Cerebellar nuclear complex (tissue), 1 donor: ENCODE measurements at places on chromosomes 6 and 20.

DNA sequence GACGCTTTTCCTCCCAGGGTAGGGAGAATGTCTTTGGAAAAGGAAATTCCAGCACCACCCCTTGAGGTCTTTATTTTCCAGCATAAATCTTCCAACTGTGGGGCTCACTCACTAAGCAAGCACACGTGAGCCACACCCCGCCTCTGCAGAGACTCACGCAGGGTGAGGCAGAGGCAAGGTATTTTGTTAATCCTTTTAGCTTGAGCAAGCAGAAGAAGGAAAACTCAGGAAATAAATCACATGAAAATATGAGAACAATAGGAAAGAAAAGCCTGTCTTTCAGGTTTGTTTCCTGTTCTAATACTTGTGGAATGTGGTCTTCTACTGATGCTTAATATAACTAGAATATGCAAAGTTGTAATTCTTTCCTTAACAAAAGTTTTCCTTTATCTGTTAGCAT, 4.1 kb upstream of the PHACTR2 start:
- no peak for DNase-seq

- DNase-seq = no peak
These were observed 53.3 kb downstream of the MYO6 start for GRCh38 chr6:75802366-75802765.

DNA sequence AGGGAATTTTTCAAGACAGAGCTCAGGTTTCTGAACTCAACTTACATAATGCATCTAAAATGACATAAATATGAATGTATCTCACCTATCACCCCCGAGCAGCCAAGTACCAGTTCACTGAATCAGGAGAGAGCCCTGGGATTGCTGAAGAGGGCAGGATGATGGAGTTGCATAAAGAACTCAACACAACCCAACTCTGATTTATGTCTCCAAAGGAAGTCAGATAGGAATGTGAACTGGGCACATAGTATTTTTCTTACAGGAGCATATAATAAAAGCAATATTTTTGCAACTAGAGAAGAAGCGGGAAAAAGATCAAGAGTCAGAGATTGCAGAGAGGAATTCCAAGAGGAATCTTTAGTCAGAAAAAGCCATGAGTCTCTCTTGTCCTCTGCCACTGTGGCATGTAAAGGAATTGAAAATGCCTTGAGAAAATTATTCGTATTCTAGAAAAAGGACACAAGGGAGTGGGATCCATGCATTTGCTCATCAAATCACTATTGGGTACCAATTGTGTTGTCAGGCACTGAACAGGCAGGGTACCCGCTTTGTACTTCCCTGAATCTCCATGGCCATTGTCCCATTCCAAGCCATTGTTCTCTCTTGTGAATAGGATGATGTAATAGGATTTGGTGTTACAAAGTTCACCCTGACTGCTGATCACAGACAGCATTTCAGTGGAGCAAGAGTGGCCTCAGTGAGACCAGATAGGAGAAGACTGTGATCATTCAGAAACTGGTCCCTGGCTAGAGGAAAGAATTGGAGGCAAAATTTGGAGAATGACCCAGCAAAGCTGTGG, 16.3 kb downstream of the RIN2 start:
- no peak for DNase-seq

DNA sequence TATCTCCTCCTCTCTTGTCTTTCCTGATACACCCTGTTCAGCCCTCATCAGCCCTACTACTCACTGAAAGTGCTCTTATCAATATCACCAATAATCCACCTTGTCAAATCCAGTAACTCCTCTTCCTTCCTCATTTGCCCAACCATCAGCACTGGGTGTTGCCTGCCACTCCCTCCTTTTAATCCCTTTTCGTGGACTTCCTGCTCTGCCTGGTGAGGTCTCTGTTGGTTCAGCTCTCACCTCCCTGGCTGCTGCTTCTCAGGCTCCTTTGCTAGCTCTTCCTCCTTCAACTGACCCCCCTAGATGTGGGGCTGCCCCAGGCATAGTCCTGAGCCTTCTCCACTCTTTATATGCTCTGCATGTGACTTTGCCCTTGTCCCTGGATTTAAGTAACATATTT, 92.5 kb downstream of the PREP start:
- DNase-seq = no peak

- no peak for DNase-seq
These were observed 210.0 kb upstream of the SNX9 start for GRCh38 chr6:157613011-157613522.

GRCh38 chr20:10505827-10506226, 70.7 kb downstream of the SLX4IP start:
- DNase-seq = no peak
